Mucosa of gallbladder (tissue), 1 donor: ENCODE measurements at places on chromosomes 6 and 20. TPM values are rescaled to one million over a fixed set of nuclear protein-coding genes. Genes with fewer than 3 reads are reported as not detected.

DNA sequence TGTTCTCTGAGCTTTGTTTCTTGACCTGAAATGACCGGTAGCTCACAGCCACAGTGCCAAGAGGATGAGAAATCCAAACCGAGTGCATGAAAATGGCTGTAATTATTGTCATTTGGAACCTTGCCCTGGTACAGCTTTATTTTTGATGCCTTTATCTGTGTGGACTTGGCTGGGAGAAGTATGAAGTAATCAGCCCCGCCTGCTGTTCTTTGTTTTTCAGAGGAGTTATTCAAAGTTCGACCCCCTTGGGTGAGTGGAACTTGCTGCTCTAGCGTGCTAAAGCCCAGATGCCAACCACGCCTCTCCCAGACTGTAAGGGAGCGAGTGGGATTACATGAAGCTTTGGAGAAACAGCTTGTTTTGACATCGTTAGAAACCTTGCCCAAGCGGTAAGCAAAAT lies 48.3 kb downstream of the ECT2L start:
- DNase-seq, result no peak

DDAH2 gene
- 130 TPM for total RNA-seq

GRCh38 chr20:24954566-24954965 lies 5.5 kb downstream of the CST7 start:
- no peak for DNase-seq

DNA sequence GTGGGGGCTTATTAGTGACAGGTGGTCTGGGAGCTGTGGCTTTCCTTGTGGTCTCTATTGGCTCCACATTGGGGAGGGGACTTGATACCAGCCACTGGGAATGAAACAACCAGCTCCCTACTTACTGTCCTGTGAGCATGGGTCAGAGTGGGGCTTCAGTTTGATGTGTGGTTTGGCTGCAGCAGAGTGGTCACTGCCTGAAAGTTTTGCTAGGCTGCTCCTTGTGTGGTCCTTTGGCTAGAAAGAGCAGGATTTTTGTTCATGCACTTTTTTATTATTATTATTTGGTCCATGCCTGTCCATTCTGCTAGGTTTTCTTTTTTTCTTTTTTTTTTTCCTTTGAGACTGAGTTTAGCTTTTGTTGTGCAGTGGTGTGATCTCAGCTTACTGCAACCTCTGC lies 7.5 kb upstream of the TMEM14B start:
- no peak for DNase-seq

ATRN gene
- total RNA-seq, result 39.6 TPM

GRCh38 chr20:10259166-10259565 lies 40.5 kb downstream of the SNAP25 start:
- DNase-seq, result no peak

- DNase-seq, result no peak
Measured at GRCh38 chr6:120279466-120280167, 930.1 kb upstream of the MAN1A1 start.

MUC22 gene
- not detected for total RNA-seq

IMPG1 gene
- not detected for total RNA-seq

DNA sequence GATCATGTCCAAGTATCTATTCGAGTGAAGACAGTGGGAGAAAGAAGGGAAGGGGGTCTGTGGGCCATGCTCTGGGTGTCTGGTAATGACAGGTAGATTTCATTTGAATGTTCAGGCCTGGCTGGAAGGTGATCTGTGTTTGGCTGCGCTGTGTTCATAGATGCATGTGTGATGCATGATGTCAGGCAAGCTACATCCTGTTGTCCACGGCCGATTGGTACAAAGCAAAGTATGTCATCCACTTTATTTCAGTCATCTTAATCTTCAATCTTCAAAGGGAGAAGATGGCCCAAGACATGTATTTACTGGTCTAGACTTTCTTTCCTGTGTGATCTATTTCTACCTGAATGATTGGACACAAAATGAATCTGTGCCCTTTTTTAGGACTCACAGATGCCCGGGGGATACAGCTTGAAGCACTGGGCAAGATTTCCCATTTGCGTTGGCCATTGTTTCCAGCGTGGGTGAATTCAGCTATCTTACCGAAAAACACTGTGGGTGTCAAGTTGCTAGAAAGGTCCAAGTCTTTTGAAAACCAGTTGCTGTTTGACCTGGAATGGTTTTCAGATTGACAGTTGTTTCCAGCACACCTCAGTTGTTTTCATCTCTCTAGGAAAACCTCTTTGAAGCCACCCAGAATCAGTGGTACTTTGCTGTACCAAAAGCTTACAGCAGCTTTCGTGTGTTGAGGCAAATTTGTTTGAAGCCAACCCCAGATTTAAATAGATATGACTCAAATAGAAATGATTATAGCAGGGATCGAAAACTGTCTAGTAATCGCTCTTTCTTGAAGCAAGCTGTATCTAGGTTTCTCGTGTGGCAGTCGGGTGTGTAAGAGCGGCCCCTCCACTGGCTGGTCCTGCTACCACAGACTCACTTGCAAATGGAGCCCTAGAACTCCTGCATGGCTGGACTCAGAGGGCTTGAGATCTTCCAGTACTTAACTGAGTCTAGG lies 27.2 kb downstream of the DUSP22 start:
- no peak for DNase-seq

GRCh38 chr20:61056116-61056515 lies 195.9 kb upstream of the CDH4 start:
- DNase-seq, result no peak

- no peak for DNase-seq
Measured at GRCh38 chr6:51842804-51843378, 244.5 kb downstream of the PKHD1 start.

IL20RA gene
- total RNA-seq, result 15.1 TPM

DNA sequence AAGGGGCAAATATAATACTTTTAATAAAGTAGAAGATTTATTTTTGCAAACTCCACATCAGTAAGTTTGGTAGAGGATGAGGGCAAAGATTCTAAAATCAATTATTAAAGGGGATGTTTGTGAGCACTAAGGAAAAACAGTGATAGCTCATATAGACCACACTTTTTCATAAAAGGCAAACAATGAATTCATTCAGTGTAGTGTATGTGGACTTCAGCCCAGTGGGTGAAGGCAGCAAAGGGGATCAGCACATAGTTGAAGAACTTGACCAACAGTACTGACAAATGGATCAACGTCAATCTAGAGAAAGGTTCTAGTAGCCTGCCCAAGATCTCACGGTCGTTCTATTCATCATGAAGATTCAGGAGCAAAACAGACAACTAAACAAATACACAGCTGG lies 45.3 kb downstream of the MAK start:
- DNase-seq, result no peak

DNA sequence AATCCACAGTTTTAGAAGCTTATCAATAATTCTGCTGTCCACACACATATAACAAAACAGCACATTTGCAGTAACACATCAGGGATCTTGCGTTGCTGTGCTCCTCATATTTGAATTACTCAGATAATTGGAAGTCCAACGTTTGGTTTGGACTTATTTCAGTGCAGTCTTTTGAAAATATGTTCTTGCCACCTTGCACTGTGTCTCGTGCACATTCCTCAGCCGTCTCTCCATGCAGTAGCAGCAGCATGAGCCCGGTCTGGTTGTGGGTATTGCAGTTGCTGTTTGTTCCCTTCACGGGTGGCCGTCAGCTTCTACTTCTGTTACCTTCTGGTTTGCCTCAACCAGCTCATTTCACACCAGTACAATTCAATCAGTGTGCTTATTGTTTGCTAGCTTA lies 215.5 kb downstream of the SLC24A3 start:
- DNase-seq, result no peak

DEFB129 gene
- total RNA-seq, result not detected

- DNase-seq, result no peak
Measured at GRCh38 chr6:16739329-16739801, 21.9 kb downstream of the ATXN1 start.

- DNase-seq, result no peak
Measured at GRCh38 chr6:22067122-22067521, 229.7 kb downstream of the PRL start.

HIVEP2 gene
- total RNA-seq, result 16.5 TPM

- DNase-seq, result peak; percentile 5
Measured at GRCh38 chr6:170448751-170449630, 104.1 kb downstream of the PSMB1 start.

DNA sequence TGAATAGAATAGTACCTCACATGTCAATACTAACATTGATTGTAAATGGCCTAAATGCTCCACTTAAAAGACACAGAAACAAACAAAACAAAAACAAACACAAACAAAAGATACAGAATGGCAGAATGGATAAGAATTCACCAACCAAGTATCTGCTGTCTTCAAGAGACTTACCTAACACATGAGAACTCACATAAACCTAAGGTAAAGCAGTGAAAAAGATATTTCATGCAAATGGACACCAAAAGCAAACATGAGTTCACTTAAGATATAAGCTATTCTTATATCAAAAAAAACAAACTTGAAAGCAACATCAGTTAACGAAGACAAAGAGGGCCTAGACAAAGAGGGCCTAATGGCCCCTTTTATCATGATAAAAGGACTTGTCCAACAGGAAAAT lies 47.3 kb upstream of the ZNF133 start:
- DNase-seq, result no peak

BTNL2 gene
- total RNA-seq, result not detected
